ENCODE measurements at places on chromosomes 1 and 21. TPM values are rescaled to one million over a fixed set of nuclear protein-coding genes. Genes with fewer than 3 reads are reported as not detected.

The RGL1 gene
- 1.5 TPM for total RNA-seq

The ZNF593OS gene
- not detected for total RNA-seq

The VCAM1 gene
- total RNA-seq = 0.07 TPM

The LENEP gene
- total RNA-seq = 0.48 TPM

The DENND4B gene
- 93.9 TPM for total RNA-seq

The SLAMF7 gene
- not detected for total RNA-seq

The CCSAP gene
- total RNA-seq = 6.7 TPM

The AGRN gene
- 186 TPM for total RNA-seq

The FCRLA gene
- 0.15 TPM for total RNA-seq

The PAPPA2 gene
- 0.27 TPM for total RNA-seq

All from WTC11 (cell line).